ENCODE measurements at places on chromosomes 16 and 17.

- no peak for DNase-seq
Observed at GRCh38 chr17:70106551-70106950, 31.5 kb downstream of the KCNJ16 start.

- DNase-seq: no peak
Observed at GRCh38 chr16:58088091-58088490, 41.1 kb downstream of the CFAP20 start.

DNA sequence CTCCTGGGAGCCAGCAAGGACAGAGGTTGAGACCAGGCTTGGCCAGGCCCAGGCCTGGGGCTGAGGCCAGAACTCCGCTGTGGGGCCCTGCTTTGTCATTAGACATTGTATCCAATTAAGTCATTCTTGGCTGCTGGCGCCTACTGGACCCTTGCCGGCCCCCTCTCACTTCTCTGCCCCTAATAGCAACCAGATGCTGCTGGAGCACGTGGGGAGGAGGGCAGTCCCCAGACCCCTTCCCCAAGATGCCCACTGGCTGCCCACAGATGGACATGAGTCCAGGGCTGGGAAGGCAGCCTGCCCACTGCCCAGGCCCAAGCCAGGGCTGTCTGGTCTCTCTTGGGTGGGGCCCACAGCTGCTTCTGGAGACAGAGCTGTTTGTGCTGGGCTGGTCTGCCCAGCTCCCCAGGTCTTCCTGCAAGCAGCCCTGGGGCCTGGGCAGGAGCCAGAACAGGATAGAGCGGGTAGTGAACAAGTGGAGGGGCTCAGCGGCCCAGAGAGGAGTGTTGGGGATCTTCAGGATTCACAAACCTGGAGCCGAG lies 7.8 kb downstream of the PLXDC1 start:
- DNase-seq: no peak

DNA sequence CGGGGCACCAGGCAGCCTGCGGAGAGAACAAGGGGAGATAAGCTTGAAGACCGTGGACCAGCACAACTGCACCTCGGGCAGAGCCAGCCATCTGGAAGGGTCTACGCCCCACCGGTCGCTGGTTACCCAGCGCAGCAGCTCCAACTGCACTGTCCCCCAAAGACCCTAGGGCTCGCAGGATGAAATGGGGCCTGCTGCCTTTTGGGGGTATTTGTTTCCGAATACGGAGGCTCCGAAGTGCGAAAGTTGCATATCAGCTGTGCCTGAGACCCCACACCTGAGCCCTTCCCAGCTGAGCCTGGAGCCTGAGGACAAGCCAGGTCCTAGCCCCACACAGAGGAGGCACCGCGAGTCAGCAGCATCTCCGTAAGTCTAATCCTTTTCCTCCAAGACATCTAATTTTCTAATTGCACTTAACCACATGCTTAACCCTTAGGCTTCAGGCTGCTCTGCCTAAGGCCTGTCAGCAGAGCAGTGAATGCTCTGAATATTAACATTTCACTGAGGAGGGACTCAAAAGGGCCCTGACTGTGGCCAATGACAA lies 4.0 kb downstream of the KIFC3 start:
- no peak for DNase-seq

- DNase-seq: peak; percentile 76
Observed at GRCh38 chr17:17859909-17860765, 23.4 kb upstream of the SREBF1 start.
